ENCODE measurements at places on chromosomes 13 and 19.
A peak's percentile ranks its signal among the peaks of the same experiment; 100 is the strongest.

GRCh38 chr13:21949818-21950429 lies 279.1 kb downstream of the FGF9 start:
- no peak for DNase-seq

GRCh38 chr19:54430306-54431254 lies 15.3 kb downstream of the TTYH1 start:
- DNase-seq, result peak; percentile 74

- no peak for DNase-seq
Observed at GRCh38 chr13:100826441-100826840, 151.8 kb upstream of the TMTC4 start.

GRCh38 chr19:1998712-1999708 lies 16.5 kb downstream of the BTBD2 start:
- no peak for DNase-seq

DNA sequence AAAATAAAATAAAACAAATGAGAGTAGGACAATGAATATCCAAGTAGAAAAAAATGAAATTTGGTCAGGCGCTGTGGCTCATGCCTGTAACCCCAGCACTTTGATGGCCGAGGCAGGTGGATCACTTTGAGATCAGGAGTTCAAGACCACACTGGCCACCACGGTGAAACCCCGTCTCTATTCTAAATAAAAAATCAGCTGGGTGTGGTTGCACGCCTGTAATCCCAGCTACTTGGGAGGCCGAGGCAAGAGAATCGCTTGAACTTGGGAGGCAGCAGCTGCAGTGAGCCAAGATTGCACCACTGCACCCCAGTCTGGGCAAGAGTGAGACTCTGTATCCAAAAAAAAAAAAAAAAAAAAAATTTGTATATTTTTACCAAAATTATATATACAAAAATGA lies 18.2 kb upstream of the ZMYM5 start:
- no peak for DNase-seq

DNA sequence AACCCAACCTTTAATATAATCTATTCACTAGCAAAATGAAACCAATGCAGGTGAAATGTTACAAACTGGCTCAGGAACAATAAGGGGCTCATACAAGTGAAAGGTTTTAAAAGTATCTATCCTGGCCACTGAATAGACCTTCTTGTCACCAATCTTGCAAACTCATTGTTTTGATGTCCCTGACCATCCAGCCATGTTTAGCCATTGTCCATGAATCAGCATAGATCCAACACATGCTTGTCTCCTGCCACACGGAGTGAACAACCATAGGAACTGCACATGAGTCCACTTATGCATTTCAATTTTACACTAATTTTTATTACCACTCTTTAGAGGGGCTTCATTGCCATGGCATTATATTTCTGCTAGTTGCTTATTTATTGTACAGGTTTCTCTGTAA lies 331.4 kb downstream of the GPC5 start:
- DNase-seq, result no peak

GRCh38 chr19:30113186-30113585 lies 171.1 kb downstream of the URI1 start:
- DNase-seq, result no peak

- DNase-seq, result peak; percentile 44
Observed at GRCh38 chr19:33374236-33374714, 766 bp downstream of the CEBPG start.

- no peak for DNase-seq
Observed at GRCh38 chr19:18928018-18928805, 8.7 kb downstream of the DDX49 start.

GRCh38 chr19:29271911-29272310 lies 59.0 kb upstream of the UQCRFS1 start:
- DNase-seq, result no peak

- no peak for DNase-seq
Observed at GRCh38 chr19:17754634-17755442, 3.6 kb downstream of the FCHO1 start.

GRCh38 chr13:60226507-60226906 lies 62.8 kb upstream of the DIAPH3 start:
- DNase-seq, result no peak

DNA sequence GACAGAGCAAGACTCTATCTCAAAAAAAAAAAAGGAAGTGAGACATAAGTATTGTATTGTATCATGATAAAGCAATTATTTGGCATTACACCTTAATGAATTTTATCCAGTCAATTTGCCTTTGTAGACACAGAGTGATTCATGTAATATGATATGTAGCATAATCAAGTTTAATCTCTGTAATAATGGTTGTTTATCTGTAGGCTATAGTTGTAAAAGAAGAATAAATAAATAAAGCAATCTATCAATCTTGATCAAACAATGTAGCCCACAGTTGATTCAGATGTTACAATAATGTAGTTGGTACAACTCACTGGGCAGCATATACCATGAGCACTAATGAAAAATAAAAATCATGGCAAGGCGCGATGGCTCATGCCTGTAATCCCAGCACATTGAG lies 28.5 kb upstream of the CEACAM20 start:
- no peak for DNase-seq

GRCh38 chr19:46076031-46076880 lies 35.5 kb upstream of the IGFL4 start:
- DNase-seq, result no peak

- no peak for DNase-seq
Observed at GRCh38 chr19:10577951-10578350, 9.2 kb downstream of the AP1M2 start.

All from stimulated activated CD8-positive, alpha-beta memory T cell treated with anti-CD3 and anti-CD28 coated beads, Interleukin-4, amount 100 ng/mL, for 48 hours (primary cell).